Neural progenitor cell (in vitro differentiated cells): ENCODE measurements at places on chromosomes 12 and 14.

DNA sequence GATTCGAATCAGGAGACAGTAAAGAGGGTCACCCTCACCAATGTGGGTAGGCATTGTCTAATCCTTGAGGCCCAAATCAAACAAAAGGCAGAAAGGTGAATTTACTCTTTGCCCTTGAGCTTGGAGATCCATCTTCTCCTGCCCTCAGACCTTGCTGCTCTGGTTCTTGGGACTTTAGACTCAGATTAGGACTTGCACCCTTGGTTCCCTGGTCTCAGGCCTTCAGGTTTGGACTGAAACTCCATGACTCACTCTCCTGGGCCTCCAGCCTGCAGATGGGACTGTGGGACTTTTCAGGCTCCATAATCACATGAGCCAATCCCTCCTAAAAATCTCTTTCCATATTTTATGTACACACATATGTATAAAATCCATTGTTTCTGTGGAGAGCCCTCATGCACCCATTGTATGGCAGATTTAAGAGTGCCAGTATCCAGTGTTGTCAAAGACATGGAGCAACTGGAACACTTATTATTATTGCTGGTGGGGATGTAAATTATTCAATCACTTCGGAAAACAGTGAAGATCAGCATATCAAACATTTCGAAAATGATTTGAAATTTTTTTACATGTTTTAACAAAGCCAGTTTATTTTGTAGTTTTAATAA lies 48.7 kb downstream of the EID3 start:
- DNase-seq, result no peak

DNA sequence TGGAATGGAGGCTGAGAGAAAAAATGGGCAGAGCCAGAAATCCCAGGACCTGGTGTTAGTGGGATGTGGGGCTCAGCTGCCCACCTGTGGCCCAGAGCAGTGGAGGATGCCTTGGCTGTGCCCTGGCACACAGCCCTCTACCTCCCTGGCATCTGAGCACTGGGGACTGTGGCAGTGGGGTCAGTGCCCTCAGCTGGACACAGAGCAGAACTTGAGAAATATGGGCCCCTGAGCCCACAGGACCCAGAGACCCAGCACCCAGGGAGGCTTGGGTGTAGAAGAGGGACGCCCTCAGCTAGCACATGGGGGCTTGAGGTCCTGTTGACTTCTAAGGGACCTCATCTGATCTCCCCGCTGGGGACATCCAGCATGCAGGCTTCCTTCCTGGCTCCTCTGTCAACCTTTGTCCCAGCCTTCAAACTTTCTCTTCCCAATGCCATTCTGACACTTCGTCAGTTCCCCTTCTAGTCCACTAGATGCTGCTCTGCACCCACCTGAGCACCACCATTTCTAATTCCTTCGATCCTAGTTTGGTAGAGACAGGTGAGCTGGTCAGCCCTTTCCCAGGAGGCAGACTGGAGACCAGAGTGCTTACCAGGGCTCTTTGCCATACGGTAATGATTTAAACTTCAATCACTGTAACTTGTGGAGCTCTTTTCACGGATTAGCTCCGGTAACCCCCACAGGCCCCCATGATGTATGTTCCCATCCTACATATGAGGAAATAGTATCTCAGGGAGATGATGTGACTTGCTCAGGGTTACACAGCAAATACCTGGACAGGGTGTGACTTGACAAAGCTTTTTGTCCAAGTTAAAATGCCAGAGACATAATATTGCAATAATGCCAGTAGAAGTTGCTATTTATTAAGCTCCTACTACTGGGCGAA lies 143.7 kb downstream of the ASCL4 start:
- DNase-seq, result peak; percentile 69

DNA sequence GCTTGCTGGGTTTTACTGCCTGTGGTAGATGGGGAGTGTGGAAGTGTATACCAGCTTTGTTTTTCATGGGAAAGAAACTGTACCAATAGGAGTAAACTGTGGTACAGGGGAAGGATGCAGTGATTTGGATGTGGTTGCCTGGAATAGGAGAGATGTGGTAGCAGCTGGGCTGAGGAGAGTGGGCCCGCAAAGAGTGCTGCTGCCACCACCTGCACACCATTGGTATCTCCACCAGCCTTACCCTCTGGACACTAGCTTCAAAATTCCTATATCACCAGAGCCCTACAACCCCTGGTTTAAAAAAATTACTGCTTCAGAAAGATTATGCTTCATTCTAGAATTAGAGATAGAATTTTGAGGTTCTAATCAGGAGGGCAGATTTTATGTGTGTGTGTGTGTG lies 53.6 kb downstream of the AKAP6 start:
- DNase-seq, result peak; percentile 64

DNA sequence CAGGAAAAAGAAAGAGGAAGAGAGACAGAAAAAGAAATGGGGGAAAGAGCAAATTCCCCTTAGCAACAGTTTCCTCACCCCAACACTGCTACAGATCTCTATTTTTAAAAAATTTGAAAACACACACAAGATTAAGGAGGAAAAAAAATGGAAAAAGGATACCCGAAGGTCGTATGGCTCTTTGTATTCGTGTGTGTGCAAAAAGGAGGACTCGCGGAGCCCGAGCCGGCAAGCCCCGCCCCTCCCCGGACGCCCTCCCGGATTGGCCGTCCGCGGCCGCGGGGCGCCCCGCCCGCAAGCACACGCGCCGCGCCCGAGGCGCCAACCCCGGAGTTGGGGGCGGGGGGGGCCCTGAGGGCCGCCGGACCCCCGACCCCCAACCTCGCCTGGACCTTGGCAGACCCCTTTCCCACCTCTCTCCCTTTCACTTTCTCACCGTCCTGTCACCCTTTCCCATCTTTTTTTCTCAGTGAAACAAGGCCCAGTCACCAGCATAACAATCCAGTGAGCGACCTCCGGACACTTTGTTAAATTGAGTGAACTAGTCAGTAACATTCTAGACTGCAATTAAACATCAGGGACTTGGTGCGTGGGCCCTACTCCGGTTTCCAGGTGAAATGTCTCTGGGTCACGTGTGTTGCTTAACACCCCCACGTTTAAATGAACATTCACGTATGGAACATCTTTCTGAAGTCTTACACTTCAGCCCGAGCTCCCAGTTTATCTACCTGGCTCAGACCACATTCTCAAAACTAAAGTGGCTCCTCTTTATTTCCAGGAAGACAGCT lies at the start of gene C14orf93:
Gene C14orf93, minus strand, starts transcription at position 205 of the 788 bp plus-strand sequence. CDS start 11,120 bp downstream, outside the sequence.
- DNase-seq, result peak; percentile 77

DNA sequence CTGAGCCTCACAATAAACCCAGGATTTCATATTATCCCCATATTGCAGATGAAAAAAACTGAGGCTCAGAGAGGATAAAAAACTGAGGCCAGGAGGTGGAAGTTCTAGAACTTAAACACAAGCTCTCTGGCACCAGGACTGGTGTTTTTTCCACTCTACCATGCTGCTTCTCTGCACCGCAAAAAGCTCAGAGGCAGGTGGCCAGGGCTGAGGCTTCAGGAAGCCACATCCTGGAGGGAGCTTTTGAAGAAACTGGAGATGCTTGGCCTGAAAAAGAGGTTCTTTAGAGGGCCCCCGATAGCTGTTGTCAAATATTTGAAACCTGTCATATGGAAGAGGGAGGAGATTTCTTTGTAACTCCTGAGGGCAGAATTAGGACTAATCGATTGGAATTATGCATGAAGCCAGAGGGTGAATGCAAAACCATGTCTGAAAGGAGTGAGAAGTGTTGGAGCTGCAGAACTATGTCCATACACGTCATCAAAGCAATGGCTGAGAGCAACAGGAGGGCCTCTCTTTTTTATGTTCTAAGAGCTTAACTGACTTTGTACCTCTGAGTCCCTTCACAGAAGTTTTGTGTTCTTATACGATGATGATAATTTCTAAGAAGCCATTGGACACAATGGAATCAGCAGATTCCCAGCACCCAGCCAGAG lies 448.6 kb downstream of the FUT8 start:
- DNase-seq, result no peak

- DNase-seq, result no peak
Observed at GRCh38 chr12:90234472-90234871, 525.8 kb upstream of the ATP2B1 start.

DNA sequence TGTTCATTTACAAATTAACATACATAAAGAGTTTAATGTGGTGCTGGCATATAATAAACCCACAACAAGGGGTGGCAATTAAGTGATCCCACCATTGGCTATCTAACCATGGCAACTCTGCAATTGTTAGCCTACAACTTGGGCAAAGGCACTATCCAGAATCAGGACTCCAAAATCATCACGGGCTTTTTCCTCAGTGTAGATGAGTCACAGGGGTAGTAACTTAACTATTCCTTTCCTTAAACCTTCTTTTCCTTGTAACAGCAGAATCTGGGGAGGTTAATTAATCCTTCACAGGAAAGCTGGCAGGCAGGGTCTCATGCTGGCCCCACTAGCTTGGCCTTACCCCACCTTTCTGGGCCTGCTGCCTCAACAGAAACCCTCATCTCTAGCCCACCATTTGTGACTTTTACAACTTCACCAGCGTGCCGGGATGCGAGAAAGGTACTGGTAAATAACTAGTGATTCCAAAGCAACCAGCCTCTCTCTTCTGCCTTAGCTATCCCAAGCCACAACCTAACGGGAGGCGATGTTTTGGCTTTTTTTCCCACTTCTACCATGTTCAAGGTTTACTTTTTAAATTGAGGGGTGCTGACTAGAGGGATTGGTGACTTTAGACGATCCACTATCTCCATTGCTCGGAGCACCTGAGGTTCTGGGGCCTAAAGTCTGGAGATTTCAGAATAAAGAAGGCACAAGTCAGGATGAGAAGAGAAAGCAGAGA lies 744 bp downstream of the ATP5MC2 start:
- DNase-seq, result peak; percentile 13

- DNase-seq, result no peak
Observed at GRCh38 chr14:104109731-104110361, 24.3 kb downstream of the ASPG start.

- DNase-seq, result no peak
Observed at GRCh38 chr14:76100236-76100635, 51.5 kb upstream of the GPATCH2L start.

GRCh38 chr14:93548102-93548843 lies 117.5 kb downstream of the UNC79 start:
- no peak for DNase-seq
